Adipocyte (in vitro differentiated cells): ENCODE measurements at places on chromosomes 5 and 9.

- DNase-seq: peak; percentile 25
Observed at GRCh38 chr9:36575411-36575882, 2.8 kb downstream of the MELK start.

- DNase-seq: no peak
Observed at GRCh38 chr9:134217431-134218210, 53.3 kb upstream of the RNU6ATAC start.

GRCh38 chr5:175517824-175518450 is 39.6 kb downstream of the SFXN1 start:
- DNase-seq: peak; percentile 48

GRCh38 chr5:28954074-28954473 is 1915.7 kb upstream of the CDH9 start:
- no peak for DNase-seq

DNA sequence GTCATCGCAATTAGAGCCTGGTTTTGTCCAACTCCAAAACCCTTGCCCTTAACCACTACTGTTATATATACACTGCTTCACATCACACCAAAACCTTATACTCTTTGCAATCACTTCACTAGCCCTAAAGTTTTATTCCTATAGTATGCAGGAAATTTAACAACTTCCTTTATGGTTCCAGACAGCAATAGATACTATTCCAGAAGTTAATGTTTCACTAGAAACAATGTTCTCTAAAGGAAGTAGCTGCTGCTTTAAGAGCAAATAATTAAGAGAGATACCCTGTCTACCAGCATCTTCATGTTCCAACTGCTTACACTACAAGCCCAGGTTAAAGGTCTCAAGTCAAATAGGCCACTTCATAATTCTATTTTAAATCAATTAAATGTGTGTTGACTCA is 22.0 kb downstream of the FREM1 start:
- no peak for DNase-seq

GRCh38 chr5:133382661-133383579 is 229.4 kb downstream of the FSTL4 start:
- no peak for DNase-seq

DNA sequence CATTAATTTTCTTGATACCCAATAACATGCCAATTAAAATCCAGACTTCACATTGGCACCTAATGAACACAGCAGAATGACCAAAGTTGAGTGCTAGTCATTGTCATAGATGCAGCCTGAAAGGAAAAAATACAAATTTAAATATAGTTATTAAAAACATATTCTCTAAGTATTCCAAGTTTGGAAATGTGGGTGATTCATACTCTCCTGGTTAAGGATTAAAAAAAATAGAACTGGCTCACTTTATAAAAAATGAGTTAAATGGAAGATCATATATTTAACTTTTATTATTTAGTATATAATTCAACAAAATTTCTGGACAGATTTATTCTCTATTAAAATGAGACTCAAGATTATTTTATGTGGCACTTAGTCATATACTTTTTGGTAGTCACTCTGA is 33.2 kb upstream of the RICTOR start:
- DNase-seq: no peak

DNA sequence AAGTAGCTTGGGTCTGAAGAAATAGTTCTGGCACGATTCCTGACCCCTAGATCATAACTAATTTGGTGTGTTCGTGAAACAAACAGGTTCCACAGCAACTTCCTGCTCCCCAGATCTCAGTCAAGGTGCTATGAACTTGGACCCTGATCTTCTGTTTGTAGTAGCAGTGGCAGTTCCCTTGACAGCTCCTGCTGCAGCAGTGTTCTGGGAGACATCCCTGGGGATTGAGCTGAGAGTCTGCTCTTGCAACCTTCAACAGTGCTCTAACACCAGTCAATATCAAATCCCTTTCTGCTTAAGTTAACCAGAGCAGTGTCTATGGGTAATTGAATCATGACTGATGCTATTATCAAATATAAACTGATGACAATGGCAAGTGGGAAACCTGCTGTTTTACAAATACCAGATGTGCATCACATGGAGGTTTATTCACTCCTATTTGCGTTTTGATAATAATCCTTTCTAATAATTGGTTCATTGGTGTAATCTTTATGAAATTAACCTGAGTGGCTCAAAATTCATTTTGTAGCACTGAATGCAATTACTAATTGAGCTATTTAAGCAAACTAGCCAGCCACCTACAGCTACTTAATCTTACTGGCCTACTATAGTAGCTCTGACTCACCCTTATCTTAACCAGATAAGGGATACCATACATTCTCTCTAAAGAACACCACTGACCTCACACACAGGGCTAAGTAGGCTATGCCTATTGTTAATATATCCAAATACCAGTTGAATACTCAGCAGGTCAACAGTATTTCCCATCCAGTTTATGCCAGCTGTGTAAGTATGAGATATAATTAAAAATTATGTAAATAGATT is 21.9 kb downstream of the KDM4C start:
- DNase-seq: no peak

DNA sequence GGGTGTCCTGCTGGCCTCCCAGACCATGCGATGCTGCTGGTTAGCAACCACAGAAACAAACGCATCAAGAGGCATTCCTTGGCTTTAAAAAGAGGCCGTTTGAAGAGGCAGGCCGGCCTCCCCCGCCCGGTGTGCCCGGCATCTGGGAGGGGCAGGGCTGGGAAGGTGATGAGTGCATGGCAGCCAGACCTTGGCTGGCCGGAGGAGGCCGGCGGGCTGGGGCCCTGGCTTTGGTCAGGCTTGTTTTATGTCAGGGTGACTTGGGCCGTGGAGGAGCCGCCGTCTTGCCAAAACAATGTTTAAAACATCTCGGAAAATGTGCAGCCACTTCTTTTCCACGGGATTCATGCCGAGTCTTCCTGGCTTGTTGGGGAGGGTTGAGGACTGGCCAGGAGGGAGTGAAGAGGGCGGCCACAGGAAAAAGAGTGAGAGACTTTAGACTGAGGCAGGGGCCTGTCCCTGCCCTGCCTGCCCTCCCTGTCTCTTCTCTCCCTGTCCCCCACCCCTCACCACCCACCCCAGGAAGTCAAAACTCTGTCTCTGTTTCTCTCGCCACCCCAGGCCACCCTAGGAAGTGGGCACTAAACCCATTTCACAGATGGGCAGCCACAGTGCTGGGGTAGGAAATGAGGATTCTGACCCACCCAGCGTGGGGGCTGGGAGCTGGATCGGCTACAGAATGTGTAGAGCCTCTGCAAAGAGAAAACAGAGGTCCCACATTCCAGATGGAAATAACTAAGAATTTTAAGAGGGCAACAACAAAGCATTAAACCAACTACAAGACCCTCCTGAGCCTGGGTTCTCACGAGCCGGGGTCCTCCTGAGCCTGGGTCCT is 143.0 kb downstream of the RXRA start:
- DNase-seq: no peak

- no peak for DNase-seq
Observed at GRCh38 chr9:123687246-123687751, 242.6 kb downstream of the DENND1A start.

GRCh38 chr9:137300567-137301080 is 1.4 kb downstream of the NRARP start:
- DNase-seq: no peak

DNA sequence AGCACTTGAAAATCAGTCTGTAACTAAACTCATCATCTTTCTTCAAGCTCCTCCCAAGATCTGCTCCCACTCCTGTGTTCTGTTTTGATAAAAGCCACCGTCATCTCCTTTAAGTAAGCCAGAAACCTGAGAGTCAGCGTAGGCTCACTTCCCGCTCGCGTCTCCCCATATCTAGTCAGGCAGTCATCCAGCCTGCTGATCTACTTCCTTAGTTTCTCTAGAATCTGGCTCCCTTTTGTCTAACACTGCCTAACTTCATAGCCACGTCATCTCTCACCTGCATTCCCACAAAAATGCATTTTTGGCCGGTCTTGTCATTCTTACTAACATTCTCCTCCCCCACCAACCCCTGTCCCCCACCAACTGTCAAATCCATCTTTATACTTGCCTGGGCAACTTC is 3.0 kb upstream of the TJP2 start:
- DNase-seq: no peak

- DNase-seq: no peak
Observed at GRCh38 chr9:14994738-14995137, 84.5 kb upstream of the FREM1 start.

GRCh38 chr9:15505921-15506320 is 4.8 kb downstream of the PSIP1 start:
- DNase-seq: no peak

- DNase-seq: peak; percentile 60
Observed at GRCh38 chr5:140633021-140633471, at the start of gene CD14. CD14 (minus strand) TSS chr5:140633175; CDS start chr5:140633071, 104 bp downstream.

DNA sequence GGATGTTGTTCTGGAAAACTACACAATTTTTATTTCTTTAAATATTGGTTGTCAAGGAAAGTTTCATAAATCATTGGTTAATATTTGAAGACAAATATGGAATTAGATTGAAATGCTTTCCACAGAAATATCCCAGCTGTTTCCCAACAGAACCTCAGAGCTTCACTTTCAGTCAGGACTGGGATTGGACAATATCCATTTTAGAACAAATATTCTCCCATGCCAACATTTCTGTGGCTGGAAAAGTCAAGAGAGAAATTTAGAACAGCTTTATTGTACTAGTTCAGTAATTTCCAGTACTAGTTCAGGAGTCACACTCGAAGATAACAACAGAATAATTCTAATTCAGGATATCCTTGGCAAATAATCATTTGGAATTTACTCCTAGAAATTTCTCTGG is 116.1 kb upstream of the TUT7 start:
- DNase-seq: peak; percentile 82

DNA sequence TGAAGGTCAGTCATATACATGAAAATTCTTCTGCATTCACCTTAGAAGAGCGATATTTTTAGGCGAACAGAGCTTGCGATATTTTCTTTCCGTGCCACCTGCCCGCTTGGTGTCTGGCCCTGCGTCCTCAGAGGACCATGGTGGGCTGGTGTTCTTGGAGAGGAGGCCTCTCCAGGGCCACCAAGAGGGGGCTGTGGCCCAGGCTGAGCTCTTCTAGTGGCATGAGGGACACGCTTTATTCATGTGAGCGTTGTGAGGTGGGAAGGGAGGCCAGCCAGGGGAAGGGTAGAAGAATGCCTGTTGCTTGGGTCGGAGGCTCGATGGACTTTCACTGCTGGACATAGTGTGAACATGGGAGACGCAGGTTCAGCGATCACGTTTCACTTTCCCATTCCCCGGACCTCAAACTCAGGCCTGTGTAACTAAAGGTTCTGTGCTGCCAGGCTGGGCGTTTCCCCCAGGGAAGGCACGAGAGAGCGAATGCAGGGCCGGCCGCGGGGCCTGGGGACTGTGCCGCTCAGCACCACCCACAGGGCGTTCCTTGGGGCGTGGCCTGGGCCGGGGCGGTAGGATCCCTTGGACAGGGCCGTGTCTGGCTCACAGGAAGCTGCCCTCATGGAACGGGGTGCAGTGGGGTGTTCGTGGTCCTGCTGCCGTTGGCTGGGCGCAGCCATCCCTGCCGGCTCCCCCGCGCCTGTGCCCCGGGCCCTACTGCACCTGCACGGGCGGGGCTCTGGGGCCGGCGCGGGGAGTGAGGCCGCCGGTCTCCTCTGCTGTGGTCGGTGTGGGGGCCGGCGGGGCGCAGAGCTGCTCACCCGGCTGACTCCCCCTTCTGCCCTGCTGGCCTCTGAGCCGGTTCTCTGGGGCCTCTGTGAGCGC is 40.7 kb upstream of the CLPTM1L start:
- peak; percentile 71 for DNase-seq

DNA sequence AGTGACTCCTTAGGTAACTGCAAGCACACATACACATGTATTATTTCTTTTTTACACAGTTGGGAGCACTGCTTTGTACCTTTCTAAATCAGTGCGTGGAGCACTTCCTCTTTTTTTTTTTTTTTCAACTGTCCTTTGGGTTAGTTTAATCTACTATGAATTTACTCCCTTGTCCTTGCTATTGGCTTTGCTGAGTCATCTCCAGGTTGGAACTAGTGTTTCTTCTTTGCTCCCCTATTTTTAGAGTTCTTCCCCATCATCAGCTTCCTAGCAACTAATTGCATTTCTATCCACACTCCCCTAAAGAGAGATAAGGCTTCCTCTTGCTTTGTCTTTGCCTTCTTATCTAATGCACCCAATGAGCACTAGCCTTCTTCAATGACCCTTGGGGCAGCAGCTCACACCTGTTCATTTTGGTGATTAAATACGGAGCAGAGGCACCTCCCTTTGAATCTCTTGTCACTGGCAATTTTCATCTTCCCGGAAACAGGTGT is 24.3 kb downstream of the S100Z start:
- DNase-seq: no peak

DNA sequence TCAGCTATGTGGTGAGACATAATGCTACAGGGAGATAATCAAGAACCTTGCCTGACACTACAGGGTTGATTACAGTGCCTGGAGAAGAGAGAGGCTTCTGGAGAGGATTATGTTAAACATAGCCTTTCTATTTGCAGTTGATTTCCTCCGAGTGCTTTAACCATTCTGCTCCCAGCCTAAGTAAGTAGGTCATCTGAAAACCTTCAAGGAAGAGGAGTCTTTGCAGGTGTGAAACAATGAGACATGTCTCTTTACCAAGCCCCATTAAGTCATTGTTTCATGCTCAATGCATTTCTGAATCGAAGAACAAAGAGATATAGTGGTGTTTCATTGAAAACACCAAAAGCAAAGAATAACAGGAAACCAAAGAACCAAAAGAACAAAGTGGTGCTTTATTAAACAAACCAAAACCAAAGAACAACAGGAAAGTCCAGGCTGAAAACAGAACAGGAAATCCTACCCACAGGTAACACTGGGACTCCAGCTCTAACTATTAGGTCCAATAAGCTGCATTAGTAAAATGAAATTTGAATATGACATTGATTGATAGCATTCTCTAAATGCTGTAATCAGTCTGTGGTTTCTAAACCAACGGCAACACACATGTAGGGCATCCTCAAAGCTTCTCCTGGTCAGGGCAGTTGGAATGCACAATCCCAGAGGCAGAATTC is 113.3 kb upstream of the SPATA31D4 start:
- no peak for DNase-seq

DNA sequence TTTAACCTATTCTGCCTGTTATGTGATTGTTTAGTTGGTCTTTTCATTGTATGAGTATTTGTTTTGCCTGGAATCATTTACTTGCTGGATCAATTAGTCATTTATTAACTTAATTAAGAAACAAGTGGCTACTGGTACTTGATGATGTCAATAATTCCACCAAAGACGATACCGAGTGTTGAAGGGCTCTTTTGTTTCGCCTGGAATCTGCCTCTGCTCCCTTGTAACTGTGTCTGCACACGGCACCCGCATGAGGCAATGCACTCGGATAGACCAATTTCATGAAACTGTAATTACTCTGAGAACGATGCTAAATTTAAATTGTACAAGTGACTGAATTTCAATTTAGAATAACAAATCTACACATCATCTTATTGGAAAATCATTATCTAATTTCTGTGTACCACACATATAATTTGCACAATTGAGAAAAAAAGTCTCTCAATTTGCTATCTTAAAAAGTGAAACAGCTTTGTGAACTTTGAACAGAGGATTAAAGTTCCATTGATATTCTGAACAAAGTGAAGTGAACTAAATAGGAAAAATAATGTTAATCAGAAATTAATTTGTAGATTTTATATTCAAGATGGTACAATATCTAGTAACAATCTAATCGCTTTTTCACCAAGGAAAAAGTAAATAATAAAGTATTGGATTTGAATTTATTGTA is 143.2 kb downstream of the CTNND2 start:
- no peak for DNase-seq

GRCh38 chr9:107940616-107941595 is 451.3 kb upstream of the KLF4 start:
- no peak for DNase-seq

- no peak for DNase-seq
Observed at GRCh38 chr5:135318037-135318436, 81.0 kb downstream of the MACROH2A1 start.
